Suppressor macrophage (primary cell): ENCODE measurements at places on chromosomes 2 and 18.

- DNase-seq = no peak
These were observed 25.6 kb upstream of the ITGB6 start for GRCh38 chr2:160225722-160226121.

GRCh38 chr18:9211955-9212354 lies 75.4 kb downstream of the ANKRD12 start:
- no peak for DNase-seq

- DNase-seq = no peak
These were observed 9.1 kb downstream of the ITM2C start for GRCh38 chr2:230873661-230874401.

DNA sequence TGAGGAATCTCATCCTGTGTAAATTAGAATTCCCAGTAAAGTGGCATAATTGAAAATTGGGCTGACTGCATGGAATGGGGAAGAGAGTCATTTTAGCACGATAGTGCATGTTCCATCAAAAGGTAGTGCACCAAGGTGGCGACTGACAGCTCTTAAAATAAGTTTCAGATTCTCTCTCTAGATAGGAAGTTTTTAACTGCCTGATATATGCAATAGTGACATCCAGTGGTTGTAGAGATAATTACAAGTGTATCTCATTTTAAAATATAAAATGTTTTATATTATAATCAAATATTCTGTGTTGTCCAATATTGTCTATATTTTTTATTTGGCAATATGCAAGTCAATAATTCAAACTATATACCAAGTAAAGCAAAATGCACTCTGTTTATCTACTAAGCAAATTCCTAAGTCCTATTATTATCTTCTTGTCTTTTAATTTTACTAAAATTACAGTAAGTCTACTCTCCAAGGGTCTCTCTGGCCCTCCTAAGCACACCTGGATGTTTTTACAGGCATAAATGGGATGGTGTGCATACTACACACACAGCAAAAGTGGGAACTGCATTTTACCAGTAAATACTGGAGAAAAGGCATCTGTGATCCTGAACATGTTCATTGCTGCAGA lies 397.7 kb upstream of the HNRNPA3 start:
- peak; percentile 65 for DNase-seq

GRCh38 chr18:60585670-60586069 lies 213.1 kb upstream of the MC4R start:
- DNase-seq = no peak

- peak; percentile 15 for DNase-seq
These were observed 172.2 kb upstream of the HAAO start for GRCh38 chr2:42964439-42965083.

- DNase-seq = no peak
These were observed 23.9 kb downstream of the CFAP65 start for GRCh38 chr2:219017201-219017931.

- DNase-seq = no peak
These were observed 24.1 kb downstream of the ELP2 start for GRCh38 chr18:36153771-36154170.

GRCh38 chr2:21330786-21331391 lies 207.1 kb downstream of the TDRD15 start:
- peak; percentile 61 for DNase-seq

- DNase-seq = no peak
These were observed 44.4 kb upstream of the TWSG1 start for GRCh38 chr18:9290156-9290555.

DNA sequence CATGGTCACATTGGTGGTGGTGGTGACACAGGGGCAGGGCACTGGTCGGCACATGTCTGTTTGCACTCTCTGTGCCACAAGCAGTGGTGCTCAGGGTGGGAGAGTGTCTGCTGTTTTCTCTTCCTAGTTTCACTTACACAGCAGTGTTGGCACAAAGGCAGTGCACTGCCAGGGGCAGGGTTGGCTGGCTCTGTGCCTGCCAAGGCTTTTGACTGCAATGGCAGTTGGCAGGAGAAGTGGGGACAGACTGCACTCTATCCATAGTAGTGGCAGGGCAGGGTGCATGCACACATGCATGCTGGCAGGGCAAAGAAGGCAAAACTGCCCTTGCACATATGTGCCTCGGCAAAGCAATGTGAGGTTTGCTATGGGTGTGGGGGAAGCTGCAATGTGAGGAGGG lies 635.9 kb downstream of the SUCLG1 start:
- no peak for DNase-seq

GRCh38 chr2:12465631-12466135 lies 251.1 kb upstream of the TRIB2 start:
- no peak for DNase-seq

GRCh38 chr2:21930226-21930625 lies 806.5 kb downstream of the TDRD15 start:
- DNase-seq = no peak

DNA sequence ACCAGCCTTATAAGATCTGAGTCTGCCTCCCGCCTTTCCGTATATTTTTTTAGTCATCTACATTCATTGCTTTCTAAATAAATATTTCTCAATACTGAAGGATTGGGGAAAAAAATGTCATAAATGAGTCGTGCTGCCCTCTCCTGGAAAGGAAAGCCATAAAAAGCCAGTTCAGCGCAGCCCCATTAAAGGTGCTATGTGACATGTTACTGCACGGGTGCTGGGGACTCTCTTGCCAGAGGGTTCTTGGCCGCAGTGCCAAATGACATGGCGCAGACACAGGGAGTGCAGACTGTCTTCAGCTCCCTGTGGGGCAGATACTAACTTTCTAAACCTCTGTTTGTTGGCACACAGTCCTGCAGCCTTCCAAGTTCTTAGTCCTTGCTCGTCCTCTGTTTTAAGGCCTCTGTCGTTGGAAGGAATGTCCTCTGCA lies 53.7 kb upstream of the MAP3K20 start:
- peak; percentile 40 for DNase-seq

GRCh38 chr2:110804915-110805314 lies 72.5 kb downstream of the ACOXL start:
- peak; percentile 78 for DNase-seq

DNA sequence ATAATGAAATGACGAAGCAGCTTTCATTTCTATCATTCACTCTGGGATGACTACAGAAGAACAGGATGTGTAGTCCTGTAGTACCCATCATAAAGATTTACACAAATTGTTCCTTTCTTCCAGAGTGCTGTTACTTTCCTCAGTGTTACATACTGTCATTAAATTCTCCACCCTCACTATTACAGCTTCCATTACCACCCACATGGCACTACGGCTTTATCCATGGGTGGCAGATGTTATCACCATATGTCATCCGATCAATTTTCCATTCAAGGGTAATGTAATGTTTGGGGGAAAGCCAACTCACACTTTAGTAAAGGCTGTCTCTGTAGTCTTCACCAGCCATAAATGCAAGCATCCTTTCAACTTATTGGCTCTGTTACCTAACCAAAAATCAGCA lies 7.1 kb upstream of the CSRNP3 start:
- DNase-seq = no peak

GRCh38 chr18:13136904-13137669 lies 81.5 kb upstream of the LDLRAD4 start:
- DNase-seq = peak; percentile 63

- DNase-seq = no peak
These were observed 121.0 kb upstream of the NOL4 start for GRCh38 chr18:34345738-34346137.

DNA sequence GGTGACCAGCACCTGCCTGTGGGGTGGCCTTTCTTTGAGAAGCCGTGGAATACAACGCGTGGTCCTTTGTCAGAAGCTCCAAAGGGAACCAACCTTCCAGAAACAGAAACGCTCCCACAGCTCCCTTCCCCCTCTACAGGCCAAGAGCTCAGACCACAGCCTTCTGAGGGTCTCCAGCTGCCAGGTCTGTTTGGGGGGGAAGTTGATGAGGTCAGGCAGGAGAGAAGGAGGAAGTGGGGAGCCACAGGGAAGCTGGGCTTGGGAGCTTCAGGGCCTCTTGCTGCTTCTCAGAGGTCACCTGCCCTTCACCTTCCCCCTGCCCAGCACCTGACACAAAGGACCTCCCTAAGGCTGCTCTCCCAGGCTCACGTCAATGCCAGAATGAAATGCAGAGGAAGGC lies 287.7 kb upstream of the ID2 start:
- peak; percentile 63 for DNase-seq

DNA sequence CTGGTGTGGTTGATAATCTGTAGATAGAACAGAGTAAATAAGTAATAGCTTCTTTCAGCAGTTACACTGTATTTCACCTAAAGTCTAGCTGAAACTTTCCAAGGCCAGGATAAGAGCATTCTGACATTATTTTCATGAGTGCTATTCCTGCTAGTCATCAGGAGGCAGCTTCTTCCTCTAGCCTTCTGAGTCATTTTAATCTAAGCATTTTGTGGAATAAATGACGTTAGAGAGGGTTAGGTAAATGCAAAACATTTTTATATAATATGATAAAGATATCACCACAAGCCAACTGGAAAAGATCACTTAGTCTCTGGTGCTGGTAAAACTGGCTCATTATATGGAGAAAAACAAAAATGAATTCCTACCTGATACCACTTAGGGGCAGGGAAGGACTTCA lies 138.5 kb downstream of the MEP1B start:
- DNase-seq = no peak

- DNase-seq = no peak
These were observed 366.9 kb upstream of the SLC14A2 start for GRCh38 chr18:45248240-45248903.

DNA sequence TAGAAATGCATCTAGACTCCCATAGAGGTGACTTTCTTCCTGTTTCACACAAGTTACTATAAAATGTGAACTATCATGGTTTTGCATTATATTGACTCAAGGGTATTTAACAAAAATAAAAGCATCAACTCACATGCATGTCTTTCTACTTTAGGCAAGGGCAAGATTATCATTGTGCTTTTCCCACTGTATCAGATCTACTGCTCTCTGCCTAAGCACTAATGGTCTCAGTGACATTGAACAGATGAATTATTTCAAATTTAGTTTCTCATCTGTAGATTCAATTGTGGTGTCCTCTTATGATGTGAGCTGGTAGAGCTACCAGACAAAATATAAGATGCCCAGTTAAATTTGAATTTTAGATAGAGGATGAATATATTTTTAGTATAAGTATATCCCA lies 113.9 kb downstream of the MTX2 start:
- DNase-seq = no peak

- DNase-seq = peak; percentile 81
These were observed 73.2 kb downstream of the MBP start for GRCh38 chr18:77059294-77059916.

GRCh38 chr2:174666845-174667244 lies 69.2 kb upstream of the WIPF1 start:
- peak; percentile 11 for DNase-seq

DNA sequence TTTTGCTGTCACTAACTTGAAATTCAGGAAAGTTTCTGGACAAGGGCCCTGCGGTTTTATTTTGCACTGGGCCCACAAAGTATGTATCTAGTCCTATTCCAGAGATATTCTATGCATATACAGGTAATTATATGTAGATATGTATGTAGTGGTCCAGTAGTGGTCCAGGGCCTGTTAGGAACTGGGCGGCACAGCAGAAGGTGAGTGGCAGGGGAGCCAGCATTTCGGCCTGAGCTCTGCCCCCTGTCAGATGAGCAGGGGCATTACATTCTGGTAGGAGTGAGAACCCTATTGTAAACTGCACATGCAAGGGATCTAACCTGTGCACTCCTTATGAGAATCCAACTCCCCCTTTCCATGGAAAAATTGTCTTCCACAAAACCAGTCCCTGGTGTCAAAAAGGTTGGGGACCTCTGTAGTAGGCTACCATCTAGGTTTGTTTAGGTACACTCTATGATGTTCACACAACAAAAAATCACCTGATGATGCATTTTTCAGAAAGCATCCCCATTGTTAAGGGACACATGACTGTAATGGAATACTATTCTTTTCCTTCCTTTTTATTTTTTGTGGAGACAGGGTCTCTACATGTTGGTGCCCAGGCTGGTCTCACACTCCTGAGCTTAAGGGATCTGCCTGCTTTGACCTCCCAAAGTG lies 2.8 kb upstream of the PPP4R3B start:
- DNase-seq = peak; percentile 13

DNA sequence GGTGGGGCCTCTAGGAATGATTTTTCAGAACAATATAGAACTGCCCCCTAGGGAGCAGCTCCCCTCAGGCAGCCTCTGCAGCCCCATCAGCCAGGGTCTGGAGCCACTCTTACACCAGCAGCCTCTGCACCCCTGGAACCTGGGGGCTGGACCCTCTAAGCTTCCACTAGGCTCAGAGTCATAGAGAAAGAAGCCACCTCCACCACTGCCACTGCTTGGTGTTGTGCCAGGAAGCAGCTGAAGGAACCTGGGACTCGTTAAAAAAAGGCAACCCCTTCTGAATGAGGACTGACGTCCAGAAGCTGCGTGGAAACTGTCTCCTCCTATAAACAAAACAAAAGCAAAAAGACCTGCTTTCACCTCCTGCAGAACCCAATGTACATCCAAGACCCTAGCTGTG lies 98.1 kb upstream of the HS6ST1 start:
- no peak for DNase-seq

DNA sequence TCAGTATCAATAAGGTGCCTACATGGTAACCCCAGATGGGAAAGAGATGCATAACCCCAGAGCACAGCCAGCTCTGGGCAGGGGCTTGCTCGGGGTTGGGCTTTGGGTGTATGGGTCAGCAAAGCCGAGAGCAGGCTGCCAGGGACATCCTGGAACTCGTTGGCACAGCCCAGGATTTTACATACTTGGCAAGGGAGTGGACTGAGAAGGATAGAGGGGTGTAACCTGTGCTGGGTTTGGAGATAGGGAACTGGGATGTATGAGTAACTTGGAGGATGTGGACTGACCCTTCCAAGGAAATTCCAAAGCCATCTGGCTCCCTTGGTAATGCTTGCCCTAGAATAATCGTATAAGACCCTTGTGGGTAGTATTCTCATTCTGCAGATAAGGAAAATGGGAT lies 44.2 kb downstream of the GPR39 start:
- DNase-seq = no peak

- DNase-seq = no peak
These were observed 47.1 kb upstream of the CCBE1 start for GRCh38 chr18:59744271-59744721.

GRCh38 chr2:168515502-168515901 lies 59.4 kb downstream of the CERS6 start:
- DNase-seq = no peak

GRCh38 chr2:127818794-127819425 lies 7.9 kb upstream of the WDR33 start:
- DNase-seq = peak; percentile 8

- DNase-seq = no peak
These were observed 21.1 kb upstream of the SCYGR2 start for GRCh38 chr2:227577555-227577954.

DNA sequence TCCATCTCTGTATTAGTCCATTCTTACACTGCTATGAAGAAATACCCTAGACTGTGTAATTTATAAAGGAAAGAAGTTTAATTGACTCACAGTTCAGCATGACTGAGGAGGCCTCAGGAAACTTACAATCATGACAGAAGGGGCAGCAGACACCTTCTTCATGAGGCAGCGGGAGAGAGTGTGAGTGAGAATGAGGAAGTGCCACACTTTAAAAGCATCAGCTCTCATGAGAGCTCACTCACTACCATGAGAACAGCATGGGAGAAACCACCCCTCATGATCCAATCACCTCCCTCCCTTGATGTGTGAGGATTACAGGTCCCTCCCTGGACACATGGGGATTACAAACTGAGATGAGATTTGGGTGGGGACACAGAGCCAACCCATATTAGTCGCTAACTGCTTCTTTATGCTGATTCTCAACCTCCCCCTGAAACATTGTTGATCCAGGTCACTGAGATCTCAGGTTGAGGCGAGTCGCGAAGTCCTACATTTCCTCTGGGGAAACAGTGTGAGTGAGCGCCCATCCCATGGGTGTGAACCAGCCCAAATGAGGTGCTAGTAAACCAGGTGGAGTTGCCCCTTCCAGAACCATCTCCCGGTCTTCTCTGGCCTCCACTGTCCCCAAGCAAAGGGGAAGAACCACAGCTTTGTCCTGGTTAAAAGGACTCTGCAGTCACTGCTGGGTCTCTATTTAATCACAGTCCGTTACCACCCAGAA lies 123.8 kb downstream of the CAPN13 start:
- peak; percentile 15 for DNase-seq
